ENCODE measurements at places on chromosomes 1 and 21.

DNA sequence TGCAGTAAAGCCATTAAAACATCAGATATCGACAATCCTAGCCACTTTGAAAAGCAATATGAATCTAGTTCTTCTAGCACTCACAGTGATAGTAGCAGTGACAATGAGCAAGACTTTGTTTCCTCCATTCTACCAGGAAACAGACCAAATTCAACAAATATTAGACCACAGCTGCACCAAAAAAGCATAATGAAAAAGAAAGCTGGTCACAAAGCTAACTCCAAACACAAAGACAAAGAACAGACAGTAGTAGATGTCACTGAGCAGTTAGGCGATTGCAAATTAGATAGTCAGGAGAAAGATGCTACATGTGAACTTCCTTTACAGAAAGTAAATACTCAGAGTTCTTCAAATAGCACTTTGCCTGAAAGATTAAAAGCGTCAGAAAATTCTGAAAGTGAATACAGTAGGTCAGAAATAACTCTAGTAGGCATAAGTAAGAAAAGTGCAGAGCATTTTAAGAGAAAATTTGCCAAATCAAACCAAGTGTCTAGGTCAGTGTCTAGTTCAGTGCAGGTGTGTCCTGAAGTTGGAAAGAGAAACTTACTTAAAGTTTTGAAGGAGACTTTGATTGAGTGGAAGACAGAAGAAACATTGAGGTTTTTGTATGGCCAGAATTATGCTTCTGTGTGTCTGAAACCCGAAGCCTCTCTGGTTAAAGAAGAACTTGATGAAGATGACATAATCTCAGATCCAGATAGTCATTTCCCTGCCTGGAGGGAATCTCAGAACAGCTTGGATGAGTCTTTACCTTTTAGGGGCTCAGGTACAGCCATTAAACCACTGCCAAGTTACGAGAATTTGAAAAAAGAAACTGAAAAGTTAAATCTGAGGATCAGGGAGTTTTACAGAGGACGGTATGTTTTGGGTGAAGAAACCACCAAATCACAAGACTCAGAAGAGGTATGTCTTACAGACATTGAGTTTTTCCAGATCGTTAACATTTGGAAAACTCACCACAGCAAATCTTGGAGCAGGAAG lies 24.9 kb downstream of the RPAP2 start:
- no peak for DNase-seq

DNA sequence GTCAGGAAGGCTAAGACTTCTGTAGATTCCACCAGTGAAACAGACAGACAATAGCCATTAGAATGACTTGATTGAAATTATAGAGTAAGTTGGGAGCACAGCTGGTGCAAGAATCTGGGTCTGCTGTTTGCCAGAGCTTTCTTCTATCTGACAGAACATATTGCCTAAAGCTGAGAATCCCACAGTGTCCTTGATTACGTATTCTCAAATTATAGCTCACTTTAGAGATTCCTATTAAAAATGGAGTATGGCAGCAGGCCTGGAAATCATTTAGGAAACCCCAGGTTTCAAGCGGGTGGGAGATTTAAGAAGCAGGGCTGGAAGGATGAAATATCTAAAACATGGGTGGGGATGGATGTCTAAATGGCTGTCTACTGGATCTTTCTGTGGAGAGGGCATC lies 639.7 kb upstream of the CXADR start:
- DNase-seq: no peak

DNA sequence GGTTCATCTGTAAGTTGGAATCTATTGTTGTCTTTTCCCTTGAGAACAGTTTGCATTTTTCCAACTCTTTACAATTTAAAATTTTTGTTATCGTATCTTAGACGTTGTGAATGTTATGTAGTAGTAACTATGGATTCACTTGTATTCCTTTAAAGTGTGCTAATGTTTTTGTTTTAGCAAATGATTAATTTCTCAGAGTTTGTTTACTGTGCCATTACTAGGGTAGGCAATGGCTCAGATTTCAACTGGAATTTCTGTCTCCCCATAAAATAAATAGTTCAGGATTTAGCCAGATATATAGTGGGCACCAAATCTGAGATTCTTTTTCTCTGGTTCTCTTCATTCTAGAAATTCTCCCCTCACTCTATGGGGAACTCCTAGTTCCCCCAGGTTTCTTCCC lies 896.5 kb downstream of the PLA2G4A start:
- no peak for DNase-seq

DNA sequence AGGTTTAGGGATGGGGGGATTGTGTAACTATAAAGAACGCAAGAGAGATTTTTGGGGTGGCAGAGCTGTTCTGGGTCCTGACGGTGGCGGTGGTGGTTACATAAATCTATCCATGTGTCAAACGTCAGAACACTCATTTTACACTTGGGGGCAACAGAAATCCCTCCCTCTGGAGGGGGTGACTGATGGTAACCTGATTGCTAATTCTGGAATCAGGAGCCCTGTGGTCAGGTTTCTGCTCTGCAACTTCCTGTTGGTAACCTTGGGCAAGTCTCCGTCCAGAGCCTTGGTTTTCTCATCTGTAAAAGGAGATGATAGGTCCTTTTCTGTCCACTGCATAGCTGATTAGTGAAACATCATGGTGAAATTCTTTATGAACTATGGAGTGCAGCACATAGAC lies 40.9 kb downstream of the ALPL start:
- no peak for DNase-seq

DNA sequence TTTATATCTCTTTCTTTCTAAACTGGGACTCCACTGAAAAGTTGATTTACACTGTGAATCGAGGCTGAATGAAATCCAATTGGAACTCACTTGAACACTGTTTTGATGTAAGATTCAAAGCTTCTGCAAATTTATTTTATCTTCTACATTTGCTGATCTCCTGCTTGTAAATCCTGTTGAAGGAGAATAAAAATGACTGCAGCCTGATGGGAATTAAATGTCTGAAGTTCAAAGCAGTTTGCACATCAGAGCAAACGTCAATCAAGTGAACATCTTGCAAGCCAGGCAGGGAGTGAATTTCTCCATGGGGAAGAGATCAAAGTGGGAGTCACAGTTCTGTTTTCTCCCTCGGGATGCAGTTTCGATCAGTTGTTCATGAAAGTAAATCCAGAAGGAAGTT lies 127.2 kb downstream of the CACHD1 start:
- no peak for DNase-seq

DNA sequence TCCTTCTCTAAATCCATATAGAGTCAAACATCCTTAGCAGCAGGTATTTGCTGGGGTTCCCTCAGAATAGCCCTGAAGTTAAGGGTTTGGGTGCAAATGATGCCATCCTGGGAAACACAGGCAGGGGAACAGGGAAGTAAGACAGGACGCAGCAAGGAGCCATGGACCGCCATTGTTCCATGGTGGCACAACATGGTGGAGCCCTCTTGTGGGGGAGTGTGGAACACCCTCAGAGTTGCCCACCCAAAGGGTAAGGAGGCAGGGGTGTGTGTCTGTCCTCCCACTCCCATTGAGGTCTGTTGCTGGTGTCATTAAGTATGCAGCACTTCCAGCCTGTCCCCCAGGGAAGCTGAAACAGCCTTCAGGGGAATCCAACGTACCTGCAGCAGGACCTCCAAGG lies 20.4 kb upstream of the RCAN1 start:
- DNase-seq: no peak
